ENCODE measurements at places on chromosomes 1 and 21. TPM values are rescaled to one million over a fixed set of nuclear protein-coding genes. Genes with fewer than 3 reads are reported as not detected.

The TFF2 gene
- total RNA-seq, result not detected

The STXBP3 gene
- 90.3 TPM for total RNA-seq

The RHD gene
- not detected for total RNA-seq

The ST6GALNAC5 gene
- total RNA-seq, result under 0.01 TPM

The ARTN gene
- under 0.01 TPM for total RNA-seq

The DPYD gene
- total RNA-seq, result 81.5 TPM

The AMPD1 gene
- total RNA-seq, result not detected

The CYYR1 gene
- not detected for total RNA-seq

The NTRK1 gene
- total RNA-seq, result 0.16 TPM

The CHRM3 gene
- total RNA-seq, result under 0.01 TPM

The CELA2A gene
- total RNA-seq, result not detected

The HSD17B7 gene
- total RNA-seq, result 19.0 TPM

The CHRNB2 gene
- total RNA-seq, result not detected

The POU3F1 gene
- 0.17 TPM for total RNA-seq

The SYT2 gene
- under 0.01 TPM for total RNA-seq

The GREM2 gene
- 0.63 TPM for total RNA-seq
